ENCODE measurements at places on chromosomes 3 and 15.
A peak's percentile ranks its signal among the peaks of the same experiment; 100 is the strongest.

DNA sequence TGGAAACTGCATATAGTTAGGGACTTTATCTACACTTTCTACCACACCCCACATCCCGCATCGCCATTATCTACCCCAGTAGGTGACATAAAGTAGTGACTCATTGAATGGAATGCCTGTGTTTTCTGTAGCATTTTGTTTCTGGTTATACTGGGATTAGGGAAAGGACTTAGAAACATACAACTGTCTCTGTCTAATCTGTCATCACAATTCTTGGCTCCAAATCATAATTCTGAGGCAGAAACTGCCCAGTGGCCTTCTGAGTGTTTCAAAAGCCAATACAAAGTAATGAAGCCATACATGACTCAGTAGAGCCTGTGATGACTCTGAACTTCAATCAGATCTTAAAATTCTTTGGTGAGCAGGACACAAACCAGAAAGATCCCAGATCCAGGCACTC is 115.7 kb upstream of the CHRM5 start:
- no peak for DNase-seq

- DNase-seq: no peak
These were observed at the start of gene APBA2 for GRCh38 chr15:28885630-28886430. Gene APBA2 (plus strand): TSS chr15:28885974. CDS start chr15:29053885, 167,911 bp downstream.

DNA sequence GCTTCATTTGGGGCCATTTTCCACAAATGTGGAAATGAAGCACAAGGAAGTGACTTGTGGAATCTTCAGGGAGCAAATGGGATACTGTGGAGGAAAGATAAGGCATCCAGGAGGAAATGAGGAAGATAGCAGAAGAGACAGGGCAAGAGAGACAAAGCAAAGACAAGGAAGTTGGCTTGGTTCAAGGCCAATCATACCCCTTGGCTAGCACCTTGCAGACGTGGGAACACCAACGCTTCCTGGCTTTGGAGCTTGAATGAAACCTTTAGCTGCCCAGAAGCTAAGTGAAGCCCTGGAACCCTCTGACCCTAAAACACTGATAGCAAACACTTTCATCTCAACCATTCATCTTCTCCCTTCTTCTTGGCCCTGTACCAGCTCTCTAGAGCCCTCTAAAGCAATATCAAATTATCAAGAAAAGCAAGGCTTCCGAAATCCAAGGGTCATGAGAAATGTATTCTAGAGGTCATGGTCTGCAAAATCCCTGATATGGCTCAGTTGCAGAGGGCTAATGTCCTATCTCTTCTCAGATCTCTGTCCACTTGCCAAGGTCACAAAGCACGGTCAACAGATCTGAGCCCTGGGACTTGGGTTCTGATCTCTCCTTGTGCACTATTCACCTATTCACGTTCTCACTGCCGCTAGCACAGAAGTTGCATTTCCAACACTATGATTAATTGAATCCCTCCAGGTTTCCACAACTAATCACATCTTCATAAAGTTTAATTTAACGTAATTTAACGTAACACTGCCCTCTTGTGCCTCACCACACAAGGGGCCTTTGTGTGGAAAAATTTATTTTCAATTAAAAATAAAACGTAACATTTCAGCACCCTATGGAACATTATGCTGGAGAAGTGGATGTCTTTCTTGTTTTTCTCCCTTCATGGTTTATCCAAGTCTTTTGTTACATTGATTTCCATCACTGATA is 557.6 kb upstream of the ADAMTS9 start:
- peak; percentile 12 for DNase-seq

DNA sequence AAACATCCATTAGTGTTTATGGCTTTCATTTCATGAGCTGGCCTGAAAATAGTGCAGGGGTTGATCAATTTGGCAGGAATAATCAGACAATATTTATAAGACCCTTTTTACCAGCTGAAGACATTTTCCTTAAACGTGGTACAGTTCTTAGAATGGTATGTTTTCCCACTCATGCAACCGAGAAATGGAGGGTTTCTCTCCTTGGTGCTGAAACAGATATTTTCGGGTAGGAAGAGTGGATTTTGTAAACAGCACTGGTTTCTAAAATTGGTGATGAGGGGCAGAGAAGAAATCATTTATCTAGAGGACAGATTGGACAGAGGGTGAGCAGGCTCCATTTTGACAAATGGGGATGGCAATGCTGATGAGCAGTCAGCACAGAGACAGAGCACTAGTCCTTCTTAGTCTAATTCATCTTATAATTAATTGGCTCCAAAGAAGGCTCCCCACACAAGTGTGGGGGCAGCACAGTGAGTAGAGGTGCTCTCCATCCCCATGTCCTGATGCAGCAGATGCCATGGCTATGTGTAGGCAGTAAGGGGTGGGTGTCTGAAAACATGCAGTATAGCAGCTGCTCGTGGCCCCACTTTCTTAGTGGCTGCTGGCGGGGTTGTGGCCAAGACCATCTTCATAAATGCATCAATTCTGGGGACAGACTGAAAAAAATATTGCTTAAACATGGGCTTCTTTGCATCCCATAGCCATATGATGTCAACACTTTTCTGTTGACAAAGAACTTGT is 18.1 kb upstream of the SLC7A14 start:
- DNase-seq: no peak

DNA sequence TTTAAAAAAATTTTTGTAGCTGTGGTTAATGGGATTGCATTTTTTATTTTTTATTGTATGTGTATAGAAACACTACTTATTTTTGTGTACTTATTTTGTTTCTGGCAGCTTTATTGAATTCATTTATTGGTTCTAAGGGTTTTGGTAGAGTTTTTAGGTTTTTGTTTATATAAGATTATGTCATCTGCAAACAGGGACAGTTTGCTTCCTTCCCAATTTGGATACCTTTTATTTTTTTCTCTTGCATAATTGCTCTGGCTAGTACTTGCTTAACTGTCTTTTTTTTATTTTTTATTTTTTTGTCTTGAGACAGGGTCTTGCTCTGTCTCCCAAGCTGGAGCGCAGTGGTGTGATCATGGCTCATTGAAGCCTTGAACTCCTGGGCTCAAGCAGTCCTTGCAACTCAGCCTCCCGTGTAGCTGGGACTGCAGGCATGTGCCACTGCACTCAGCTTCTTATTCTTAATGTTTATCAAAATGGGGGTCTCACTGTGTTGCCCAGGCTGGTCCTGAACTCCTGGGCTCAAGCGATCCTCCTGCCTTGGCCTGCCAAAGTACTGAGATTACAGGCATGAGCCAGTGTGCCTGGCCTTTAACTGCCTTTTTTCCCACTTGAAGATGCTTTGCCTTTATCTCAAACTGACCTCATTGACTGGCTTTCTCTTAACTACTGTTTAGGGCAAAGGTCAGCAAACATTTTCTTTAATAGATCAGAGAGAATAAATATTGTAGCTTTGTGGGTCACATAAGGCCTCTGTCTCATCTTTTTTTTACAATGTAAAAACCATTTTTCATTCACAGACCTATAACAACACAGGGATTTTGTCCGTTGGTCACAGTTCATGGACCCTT is 8.6 kb downstream of the TFG start:
- DNase-seq: no peak

DNA sequence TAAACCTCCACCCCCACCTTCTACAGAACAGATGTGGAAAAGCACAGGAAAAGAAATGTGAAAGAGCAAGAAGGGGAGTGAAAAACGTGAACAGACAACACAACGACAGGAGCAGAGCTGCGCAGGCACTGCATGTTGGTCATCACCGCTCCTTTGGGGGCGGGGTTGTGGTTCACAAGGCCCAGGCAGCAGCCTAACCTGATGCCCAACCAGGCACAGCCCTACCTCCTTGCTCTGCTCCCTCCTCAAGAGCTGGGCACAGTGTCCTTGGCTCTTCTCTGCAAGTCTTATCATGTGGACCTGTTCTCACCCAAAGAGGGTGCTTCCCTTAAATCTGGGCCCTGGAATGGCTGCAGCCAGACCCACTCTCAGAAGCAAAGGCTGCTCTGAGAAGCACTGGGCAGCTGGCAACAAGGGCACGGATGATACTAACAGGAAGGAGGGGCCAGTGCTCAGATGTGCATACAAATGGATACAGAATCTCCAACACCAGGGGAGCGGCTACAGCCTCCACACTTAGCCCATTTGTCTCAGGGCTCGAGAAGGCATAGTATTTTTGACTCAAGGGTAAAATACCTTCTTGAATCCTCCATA is 64.6 kb downstream of the DHX30 start:
- no peak for DNase-seq

DNA sequence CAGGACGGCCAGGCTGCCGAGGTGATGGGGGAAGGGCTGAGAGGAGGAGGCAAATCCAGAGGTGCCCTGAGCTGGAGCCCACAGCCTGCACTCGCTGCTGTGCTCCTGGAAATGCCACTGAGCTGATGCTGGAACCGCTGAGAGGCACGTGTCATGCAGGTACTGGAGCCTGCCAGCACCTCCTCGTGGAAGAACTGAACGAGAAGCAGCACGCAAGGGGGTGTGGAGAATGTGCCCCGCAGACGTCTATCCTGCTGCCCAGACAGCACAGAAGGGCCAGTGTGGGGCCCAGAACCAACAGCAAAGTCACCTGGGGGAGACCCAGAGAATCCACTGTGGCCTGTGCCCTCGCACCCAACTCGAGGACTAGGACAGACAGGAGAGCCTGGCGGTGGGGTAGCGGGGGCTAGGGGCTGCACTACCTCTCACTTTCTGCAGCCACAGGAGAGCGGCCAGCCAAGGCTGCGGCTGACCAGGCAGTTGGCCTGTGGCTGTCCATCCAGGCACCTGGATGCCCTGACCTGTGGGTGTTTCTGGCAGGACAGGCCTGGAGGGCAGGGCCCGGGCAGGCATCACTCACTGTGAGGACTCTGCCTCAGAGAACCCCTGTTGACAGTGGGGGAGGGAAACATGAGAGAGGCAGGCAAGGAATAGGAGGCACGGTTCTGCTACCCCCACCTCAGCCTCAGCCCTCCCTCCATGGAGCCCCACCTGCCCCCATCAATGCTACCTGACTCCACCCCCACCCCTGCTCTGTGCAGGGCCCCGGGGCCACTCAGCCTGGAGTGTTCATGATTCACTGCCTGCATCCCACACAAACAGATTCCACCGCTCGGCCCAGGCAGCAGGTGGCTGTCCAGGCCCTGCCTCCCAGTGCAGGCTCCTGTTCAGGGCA is 213.1 kb downstream of the TBC1D2B start:
- no peak for DNase-seq

GRCh38 chr3:43687499-43687811 is 3.3 kb upstream of the ABHD5 start:
- DNase-seq: no peak

DNA sequence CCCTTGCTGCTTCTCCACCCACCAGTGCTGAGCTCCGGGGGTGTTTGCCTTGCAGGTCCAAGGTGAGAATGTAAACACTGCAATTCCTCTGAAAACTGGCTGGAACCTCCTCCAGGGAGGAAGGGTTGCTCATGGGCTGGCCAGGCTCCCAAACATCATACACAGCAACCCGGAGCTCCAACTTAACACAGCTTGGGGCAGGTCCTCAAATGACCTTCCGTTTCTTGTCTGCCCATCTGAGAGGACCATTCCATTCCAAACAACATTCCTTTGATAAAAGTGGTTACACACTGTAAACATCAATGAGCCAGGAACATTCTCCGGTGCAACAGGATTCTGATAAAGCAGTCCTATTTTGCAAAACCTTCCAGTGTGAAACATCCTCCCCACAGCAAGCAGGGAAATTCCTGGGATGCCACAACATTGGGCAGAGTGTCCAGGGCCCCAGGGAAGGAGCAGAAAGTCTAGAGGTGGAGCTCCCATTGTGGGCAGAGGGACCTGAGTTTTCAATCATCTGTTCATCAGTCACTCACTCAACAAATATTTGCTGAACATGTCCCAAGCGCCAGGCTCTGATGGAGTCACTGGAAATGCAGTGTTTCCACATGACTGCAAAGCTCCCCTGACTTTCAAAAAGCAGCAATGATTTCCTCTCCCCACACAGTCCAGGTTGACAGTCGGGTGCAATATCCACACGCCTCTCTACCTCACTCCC is 7.3 kb upstream of the HEG1 start:
- DNase-seq: no peak

GRCh38 chr3:188361888-188362287 is 207.9 kb downstream of the LPP start:
- DNase-seq: no peak

DNA sequence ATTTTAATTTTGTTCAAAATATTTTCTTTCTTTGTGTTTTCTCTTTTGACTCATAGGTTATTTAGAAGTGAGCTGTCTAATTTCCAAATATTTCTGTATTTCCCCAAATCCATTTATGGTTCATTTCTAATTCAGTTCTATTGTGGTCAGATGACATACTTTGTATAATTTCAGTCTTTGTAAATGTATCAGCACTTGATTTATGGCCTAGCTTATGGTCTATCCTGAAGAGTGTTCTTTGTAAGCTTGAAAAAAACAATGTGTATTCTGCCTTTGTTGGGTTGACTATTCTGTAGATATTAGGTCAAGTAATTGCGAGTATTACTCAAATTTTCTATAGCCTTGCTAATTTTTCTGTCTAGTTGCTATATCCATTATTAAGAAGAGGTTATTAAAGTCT is 311.2 kb downstream of the OCA2 start:
- DNase-seq: no peak

DNA sequence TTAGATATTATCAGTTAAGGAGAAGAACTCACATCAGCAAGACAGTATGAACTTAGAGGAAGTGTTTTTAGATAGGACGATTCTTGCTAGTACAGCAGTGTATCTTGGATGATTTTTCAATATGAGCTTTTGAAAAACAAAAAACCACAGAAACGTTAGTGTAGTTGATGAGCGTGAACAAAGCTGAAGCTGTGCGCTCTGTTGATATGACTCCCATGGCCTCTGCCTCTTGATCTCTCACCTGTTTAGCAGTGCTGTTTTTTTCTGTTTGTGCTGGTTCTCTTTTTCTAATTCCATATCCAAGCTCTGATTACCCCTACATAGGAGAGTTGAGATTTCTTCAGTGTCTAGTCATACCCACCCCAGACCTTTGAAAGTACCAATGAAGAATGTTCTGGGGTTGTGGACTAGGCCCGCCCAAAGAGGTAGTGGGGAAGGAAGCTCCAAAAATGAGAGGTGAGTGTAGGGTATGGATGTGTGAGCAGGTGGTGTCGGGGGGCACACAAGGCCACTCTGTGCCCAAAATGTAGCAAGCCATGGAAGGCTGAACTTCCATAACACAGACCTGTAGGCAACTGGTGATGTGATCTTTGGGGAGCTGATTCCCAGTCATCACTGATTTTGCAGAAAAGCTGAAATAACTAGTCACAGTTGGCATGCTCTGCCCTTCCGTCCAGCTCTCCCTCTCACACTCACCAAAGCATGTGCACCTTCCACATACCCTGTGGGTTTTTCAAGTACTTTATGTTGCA is 20.0 kb upstream of the CMTM7 start:
- no peak for DNase-seq

DNA sequence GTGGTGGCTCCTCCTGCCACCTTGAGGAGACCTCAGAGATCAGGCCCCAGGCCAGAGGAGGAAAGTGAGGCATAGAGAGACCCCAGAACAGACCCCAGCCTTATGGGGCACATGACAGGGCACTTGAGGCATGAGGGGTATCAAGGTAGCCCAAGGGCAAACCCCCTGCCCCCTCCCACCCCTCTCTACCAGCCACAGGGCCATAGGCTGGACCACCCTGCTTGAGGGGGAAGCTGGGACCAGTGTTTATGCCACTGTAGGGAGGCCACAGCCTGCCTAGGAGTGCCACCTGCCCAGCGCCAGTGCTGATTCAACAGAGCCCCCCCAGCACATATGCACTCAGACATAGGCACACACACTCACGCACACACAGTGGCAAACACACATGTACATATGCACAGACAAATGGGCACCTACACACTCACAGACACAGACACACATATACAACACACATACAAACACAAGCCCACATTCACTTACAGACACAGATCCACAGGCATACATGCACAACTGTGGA is 10.3 kb downstream of the MYL3 start:
- no peak for DNase-seq

GRCh38 chr3:189123595-189124387 is 48.0 kb upstream of the TPRG1 start:
- DNase-seq: no peak

- no peak for DNase-seq
These were observed 51.8 kb downstream of the CYP11A1 start for GRCh38 chr15:74315626-74316025.

All from right renal pelvis (tissue), 4 donors.